ENCODE measurements at places on chromosomes 5 and 9. TPM values are rescaled to one million over a fixed set of nuclear protein-coding genes. Genes with fewer than 3 reads are reported as not detected.

DNA sequence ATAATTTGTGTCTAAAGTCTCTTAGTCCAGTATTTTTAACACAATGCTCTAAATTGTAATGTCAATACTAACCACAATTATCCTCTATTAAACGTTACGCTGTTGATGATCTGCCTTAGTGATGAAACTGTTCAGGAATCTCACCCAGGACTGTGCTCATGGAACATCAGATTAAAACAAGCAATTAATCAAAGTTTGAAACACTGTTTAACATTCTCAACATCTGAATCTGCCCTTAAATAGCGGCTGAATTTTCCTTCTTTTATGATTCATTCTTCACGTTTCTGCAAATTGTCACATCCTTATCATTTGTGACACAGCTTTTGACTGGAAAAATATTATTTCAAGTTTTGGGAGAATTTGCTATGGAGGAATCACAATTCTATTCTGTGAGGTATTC, 113.8 kb downstream of the MARCHF11 start:
- DNase-seq = no peak

Gene FCN2
- total RNA-seq = not detected

DNA sequence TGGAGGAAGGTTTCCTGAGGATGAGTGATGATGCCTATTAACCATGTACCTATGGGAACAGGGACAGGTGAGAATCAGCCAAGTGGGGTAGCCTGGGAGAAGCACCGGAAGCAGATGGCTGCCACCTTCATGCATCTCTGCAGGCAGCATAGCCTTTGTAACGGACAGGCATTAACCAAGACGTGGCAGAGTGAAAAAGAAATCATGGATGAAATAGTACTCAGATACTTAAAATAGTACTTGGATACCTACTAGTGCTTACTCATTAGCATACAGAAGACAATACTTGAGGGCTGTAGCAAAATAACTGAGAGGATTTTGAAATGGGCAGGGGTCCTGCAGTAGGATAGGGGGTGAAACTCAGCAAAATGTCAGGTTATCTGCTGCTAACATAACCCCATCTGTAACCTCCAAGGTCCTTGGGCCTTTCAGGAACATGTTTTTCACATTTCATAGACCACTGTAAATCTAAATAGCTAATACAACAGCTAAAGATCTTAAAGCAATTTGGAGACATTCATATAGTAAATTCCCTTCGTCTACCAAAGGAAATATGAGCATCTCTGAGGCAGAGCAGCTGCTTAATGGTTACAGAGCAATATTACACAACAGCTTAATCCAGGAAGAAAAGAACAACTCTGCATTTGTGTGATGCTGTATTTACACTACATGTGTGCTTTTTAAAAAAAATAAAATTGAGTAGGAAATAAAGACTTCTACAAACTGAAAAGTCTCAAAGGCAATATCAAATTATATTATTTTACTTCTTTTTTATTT, 154.3 kb downstream of the NFIB start:
- DNase-seq = no peak

DNA sequence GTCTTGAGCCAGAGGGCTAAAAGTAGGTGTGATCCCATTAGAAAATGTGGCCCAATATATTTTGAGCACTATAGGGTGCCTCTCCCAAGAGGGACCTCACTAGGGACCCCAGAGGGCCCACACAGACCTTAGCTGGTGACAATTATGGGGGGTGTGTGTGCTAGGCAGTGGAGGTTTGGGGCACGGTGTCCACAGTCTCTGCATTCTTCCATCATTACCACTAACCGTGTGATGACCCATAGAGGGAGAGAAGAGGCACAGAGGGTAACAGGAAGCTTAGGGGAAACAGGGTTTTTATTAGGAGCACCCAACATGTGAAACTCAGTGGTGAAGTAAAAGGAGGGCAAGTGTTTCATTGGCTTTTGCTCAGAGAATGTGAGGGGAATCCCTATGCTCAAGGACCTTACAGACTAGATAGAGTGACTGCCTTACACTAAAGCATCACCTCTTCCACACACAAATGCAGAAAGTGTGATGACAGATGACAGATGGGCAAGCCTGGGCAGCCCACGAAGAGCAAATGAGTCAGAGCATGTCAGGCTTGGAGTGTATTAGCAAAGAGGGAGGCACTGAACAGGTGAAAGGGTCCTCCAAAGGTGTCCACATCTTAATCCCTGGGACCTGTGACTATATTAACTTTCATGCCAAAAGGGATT, 2.5 kb upstream of the ACTL7A start:
- DNase-seq = no peak

DNA sequence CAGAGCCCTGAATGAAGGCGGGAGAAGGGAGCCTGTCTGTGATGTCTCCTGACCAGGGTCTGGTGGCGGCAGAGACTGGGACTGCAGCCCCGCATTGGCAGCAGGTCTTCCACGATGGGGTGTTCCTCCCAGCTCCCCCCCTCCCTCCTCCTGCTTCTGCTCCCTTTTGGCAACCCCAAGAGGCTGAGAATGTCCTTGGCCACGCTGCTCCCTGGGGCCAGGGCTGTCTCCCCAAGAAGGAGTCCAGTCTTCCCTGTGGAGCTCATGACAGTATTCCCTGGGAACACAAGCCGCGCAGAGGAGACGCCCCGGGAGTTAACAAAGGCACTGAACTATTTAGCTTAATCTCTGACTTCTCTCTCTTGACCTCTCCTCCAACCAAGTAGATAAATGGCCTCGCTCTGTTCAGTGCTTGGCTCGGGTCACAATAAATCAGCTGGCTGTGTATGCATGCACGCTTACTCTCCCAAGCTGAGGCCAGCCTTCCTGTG, 84.0 kb upstream of the NEURL1B start:
- DNase-seq = no peak

- DNase-seq = no peak
These were observed 2.1 kb upstream of the MYMK start for GRCh38 chr9:133526721-133527321.

GRCh38 chr9:126398403-126399058, 71.9 kb downstream of the MVB12B start:
- DNase-seq = peak; percentile 68

- DNase-seq = no peak
These were observed 746.7 kb upstream of the TYRP1 start for GRCh38 chr9:11946531-11946930.

GRCh38 chr5:42836070-42836769, 24.5 kb upstream of the SELENOP start:
- no peak for DNase-seq

Gene CAVIN4
- total RNA-seq = 1.2 TPM

DNA sequence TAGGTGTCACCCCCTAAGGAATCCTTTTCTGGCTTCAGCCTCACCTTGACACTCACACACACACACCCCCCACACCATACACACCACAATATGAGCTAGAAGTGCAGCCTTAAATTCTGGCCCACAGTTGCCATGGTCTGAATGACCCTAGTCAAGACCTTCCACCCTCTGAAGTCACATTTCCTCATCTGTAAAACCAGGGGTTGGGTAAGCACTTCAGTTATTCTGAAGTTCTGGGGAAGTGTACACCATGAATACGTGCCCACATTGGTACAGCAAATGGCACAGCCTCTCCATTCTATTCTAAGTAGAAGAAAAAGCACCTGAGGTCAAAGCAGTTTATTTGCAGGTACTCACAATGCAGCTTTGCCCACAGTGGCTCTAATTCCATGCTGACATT, 372.8 kb upstream of the KLF4 start:
- no peak for DNase-seq

Gene TEX48
- not detected for total RNA-seq

DNA sequence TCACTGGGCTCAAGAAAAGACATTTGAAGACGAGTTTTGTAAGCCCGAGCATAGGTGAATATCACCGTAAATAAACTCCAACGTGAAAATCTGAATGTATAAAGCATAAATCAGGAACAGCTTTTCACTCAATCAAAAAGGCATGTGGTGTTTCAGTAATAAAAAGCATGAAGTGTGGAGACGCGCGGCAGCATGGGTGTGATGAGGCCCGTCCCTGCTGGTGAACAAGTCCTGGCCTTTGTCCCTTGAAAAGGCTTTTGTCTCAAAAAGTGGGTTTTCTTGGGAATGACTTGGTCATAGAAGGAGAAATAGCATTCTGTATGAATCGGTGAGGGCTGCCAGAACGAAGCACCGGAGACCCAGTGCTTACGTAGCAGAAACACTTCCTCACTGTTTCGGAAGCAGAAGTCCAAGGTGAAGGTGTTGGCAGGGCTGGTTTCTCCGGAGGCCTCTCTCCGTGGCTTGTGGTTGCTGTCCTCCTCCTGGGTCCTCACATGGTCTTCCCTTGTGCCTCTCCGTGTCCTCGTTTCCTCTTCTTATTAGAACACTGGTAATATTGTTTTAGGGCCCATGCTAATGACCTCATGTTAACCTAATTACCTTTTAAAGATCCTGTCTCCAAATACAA, 24.9 kb downstream of the ROPN1L start:
- no peak for DNase-seq

Gene SPARC
- 525 TPM for total RNA-seq

All from dermis microvascular lymphatic vessel endothelial cell (primary cell).